ENCODE measurements at places on chromosomes 11 and 22.

GRCh38 chr11:27535103-27535502, 28.5 kb upstream of the LIN7C start:
- DNase-seq = no peak

GRCh38 chr11:61602775-61603569, 22.1 kb upstream of the SYT7 start:
- no peak for DNase-seq

DNA sequence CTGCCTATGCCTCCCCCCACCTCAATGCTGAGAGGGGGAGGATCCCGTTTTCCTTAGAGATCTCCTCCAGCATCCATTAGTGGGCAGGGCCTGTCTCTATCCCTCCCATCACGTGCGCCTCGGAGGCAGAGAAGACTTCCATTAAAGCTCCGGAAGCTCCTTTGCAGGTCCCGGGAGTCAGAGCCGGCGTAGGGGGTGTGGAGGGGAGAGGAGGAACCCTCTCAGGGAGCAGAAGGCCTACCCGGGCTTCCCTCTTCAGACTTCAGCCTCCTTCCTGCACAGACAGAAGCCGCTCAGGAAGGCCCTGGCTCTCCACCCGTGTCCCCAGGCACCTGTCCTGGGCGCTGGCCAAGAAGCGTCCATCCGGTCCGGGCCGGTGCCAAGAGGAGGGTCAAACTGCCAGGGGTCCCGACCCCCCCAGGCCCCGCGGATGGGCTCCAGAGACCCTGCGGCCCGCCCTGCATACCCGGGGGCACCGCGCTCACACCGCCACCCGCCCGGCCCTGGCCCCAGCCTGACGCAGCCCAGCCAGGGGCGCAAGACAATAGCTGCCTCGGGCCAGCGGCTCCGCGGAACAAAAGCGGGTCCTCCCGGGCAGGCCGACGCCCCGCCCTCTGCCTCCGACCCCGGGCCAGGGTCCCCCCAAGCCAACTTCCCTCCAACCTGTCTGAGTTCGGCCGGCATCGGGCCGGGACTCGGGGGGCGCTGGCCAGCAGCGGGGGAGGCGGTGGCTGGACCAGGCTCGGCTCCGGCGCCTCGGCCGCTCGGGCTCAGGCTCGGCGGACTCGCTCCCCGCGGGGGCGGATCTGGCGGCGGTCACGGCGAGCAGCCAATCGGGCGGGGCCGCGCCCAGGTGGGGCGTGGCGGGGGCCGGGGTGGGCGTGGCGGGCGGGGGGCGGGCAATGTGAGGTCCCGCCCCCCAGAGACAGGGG, 29.9 kb downstream of the ARVCF start:
- peak; percentile 13 for DNase-seq

- DNase-seq = no peak
These were observed 23.9 kb downstream of the EHF start for GRCh38 chr11:34644669-34645406.

GRCh38 chr22:17633217-17633997, 4.9 kb upstream of the ATP6V1E1 start:
- DNase-seq = no peak

DNA sequence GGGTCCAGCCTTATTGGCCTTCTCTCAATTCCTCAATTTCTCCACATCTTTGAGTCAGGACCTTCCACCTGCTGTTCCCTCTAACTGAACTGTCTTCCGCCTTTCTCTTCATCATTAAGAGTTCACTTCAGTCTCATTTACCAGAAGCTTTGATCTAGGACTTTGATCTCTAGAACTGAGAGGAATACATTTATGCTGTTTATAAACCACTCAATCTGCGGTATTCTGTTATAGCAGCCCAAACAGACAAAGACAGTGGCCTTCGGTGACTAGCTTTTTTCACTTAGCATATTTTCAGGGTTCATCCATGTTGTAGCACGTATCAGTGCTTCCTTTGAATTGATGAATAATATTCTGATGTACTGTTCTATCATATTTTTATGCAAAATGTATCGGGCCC, 10.5 kb downstream of the CLPB start:
- no peak for DNase-seq

- no peak for DNase-seq
These were observed 20.1 kb upstream of the NNMT start for GRCh38 chr11:114276077-114276476.

- no peak for DNase-seq
These were observed 25.6 kb upstream of the SUSD2 start for GRCh38 chr22:24155627-24156140.

DNA sequence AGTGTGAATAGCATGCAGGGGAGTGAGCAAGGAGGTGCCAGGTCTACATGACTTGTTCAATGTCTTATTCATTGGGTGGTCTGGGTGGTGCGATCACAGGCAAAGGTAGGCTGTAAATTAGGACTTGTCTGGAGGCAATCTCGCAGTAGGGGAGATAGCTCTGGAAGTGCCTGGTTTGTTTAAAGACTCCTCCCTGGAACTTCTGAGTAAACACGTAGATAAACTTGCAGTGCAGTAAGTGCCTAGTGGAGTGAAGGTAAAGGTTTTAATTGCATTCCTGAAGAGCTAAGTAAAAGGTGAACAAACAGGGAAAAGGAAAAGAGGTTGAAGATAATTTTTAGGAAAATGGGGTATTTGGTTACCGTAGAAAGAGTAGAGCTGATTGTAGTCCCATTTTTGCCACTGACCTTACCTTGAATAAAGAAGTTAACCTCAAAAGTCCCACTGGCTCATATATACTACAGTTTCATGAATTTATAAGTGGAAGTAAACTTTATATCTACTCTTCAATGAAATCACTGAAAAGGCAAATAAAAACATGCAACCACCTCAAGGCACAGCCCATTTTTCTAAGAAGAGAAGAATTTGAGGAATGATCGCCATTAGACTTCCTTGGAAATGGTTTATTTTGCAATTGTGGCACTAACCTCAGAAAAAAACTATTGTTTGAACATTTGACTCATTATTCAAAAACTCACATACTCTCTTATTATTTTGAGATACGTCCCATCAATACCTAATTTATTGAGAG, 44.3 kb downstream of the AASDHPPT start:
- no peak for DNase-seq

DNA sequence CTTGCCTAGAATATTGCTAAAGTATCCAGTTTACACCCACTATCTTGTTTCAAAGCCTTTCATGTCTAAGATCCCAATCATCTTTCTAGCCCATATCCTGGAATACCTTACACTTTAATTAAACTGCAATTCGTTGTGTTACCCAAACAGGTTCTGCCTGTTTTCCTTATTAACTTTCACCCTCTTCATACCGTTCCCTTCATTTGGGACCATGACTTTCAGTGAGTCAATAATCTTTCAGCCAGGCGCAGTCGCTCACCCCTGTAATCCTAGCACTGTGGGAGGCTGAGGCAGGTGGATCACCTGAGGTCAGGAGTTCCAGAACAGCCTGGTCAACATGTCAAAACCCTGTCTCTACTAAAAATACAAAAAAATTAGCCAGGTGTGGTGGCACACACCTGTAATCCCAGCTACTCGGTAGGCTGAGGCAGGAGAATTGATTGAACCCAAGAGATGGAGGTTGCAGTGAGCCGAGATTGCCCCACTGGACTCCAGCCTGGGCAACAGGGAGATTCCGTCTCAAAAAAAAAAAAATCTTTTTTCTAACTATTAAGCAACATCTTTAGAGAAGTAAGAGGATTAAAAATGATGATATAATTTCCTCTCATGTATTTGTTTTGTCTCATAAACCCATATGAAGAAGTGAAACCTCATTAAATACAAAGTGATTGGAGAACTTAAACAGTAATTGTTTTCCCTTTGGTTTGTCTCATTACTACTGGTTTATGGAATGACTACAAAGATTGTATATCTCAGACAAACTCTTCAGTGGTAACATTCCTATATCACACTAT, 20.7 kb downstream of the DMC1 start:
- DNase-seq = no peak

DNA sequence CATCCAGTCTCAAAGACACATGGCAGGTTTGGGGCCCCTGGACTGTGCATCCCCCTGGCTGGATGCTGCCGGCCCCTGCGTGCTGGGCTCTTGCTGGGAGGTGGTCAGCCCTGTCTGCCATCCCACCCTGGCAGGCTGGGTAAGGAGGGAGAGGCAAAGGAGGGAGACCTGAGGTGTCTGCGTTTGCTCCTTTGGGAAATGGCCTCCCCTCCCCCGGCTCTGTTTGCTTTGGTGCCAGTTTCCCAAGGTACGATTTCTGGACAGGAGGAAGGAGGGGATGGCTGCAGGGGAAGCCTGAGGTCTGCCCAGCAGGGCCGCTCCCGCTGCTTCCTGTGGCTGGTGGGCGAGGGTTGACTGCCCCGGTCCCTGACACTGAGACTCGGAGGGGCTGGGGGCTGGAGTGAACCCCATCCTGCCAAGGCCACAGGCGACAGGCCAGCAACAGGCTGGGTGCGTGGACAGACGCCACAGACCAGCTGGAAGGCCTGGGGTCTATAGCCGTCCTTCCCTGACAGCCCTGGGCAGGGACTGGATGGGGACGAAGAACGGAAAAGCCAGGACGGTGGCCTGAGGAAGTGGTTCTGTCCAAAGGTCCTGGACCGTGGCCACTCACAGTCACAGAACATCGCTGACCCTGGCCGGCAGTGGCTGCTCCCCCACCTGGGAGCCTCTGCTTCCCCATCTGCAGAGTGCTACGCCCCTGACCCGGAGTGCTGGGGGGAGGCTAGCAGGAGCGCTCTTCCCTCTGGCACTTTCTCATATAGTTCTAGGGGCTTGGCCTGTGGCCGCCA, 38.0 kb downstream of the OSBPL5 start:
- DNase-seq = no peak

DNA sequence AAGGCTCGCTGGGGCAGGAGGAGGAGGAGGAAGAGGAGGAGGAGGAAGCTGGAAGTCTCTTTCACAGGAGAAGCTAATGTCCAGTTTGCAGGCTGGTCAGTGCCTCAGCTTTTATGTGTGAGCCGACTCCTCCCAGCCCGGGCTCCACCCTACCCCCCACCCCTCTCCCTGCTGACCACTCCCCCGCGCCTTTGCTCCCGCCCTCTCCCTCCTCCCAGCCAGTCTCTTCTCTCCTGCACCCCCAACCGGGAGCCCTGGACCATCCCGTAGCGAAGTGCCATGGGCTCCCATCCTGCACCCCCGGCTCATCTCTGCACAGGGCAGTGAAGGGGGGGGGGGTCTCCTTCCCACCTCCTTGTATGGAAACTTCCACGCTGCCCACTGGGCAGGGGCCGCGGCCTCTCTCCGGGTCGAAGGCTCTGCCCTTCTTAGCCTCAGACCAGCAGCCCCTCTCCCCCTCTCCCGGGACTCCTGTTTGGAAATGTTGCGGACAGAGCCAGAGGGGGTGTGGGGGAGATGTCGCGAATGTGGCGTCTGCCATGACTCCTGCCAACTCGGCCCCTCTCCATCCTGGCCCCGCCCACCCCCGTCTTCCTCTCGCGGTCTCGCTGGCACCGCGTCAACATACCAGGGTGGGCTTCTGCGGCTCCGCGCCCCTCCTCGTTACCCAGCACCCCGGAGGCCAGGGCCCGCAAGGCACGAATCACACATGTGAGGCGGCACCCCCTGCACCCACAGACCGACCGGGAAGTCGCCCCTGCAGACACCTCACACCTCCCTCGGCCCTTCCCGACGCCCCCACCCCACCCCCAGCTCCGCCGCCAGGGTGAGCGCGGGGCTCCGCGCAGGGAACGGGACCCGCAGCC, 1.8 kb downstream of the IGF2 start:
- DNase-seq = no peak

DNA sequence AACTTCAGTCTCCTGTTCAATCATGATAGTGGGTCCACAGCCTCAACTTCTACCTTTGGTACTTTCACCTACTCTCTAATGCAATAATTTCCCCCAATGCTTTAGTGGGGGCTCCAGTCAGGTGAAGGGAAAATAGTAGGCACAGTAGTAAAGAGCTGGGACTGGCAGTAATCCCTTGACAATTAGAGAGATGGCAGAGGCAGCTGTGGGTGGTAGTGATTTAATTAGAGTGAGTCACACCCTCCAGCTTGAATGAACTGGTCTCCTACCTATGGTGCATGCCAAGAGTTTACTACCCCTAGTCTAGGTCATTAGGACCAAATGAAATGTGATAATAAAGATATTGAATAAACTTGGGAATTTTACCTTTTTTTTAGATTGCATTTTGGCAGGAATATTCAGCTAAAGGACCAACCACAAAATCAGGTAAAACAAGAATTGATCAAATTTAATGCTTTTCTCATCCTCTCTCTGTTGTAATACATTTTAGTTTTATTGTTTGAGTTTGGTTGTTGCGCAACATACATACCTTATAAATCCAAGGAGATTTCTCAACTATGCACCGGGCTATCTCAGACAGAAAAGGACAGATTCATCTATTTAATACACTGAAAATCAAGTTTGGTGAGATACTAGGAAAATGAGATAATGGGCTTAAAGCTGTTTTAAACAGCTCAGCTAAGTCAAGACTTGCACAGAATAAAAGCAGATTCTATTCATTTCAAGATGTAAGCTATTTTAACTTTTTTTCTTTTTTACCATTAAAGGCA, 9.0 kb downstream of the PRRG4 start:
- no peak for DNase-seq

- no peak for DNase-seq
These were observed 12.4 kb upstream of the SERPIND1 start for GRCh38 chr22:20761536-20761935.

DNA sequence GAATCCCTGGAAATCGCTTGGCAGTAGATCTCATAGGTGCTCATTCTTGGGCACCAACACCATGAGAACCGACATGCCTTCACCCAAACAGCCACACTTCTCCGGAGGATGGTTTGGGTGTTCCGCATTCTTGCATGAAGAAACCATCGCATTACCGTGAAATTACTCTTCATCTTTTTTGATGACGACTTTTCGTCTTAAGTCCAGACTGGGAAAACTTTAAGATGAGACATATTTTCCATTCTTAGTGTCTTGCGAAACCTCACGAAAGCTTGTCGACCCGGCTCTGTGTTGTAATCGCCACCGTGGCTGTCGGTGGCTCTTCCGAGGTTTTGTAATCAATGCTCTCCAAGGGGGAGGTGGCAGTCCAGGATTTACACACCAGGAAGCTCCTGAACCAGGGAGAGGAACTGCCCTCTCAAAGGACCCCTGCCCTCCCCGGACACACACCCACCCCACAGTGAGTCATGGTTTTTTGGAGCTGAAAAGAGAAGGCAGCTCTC, 1.7 kb downstream of the TOM1 start:
- DNase-seq = no peak

DNA sequence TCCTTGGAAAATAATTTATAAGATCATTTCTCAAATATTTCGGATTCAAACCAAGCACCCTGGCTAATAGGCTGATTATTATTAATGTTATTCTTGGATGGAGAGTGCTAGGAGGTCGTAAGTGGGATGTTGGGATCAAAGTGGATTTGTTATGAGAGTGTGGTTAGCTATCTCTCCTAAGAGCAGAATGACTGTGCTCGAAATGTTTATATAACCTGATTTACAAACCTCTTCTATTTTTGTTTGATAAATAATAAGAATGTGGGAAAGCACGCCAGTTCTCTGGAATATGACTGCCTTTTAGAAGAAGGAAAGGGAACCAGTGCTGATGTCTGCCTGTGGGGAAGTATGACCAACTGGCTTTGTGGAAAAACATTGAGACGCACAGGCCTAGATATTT, 527.5 kb downstream of the NTM start:
- no peak for DNase-seq
